ENCODE measurements at places on chromosomes 1 and 21.

DNA sequence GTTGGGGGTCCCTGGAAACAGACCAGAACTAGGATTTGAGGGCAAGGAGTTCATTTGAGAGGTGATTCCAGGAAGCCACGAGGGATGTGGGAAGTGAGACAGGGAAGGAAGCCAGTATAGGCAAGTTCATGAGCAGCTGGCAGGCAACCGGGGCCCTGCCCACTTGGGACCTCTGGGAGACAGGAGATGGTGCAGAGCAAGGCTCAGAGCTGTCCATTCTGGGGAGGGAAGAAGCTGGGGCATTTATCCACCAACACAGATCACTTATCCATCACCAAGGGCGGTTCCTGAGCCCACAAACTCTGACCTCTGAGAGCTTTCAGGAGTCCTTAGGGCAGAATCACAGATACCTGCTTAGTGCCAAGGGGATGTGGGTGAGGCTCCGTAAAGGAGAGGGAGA is 16.8 kb downstream of the EDN2 start:
- DNase-seq: no peak

GRCh38 chr1:27428316-27429028 is 36.0 kb downstream of the GPR3 start:
- no peak for DNase-seq

DNA sequence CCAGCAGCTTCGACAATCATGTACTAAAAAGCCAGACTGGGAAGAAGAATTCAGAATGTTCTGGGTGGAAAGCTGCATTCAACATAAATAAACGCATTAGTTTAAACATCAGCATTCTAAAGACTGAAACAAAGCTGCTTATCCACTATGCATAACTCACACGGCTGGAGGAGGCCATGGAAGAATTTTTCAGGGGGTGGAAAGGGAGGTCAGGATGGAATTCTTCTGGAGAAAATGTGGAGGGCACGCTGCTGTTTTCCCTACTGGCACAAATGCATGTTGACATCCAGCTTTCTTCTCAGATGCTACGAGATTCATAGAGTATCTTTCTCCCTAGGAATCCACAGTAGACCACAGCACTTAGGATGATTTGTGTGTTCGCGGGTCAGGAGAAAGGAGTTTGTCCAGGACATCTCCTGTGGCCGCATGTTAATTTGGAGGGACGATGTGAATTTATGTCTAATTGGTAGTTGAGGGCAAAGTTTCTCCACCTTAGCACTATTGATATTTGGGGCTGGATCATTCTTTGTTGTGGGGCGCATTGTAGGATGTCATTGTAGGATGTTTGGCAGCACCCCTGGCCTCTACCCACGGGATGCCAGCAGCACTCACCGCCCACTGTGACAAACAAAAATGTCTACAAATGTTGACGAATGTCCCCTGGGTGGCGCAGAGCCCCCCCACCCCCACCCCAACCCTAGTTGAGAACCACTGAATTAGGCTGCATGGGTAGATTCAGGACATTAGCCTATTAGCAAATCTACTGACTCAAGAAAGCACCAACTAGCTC is 86.5 kb upstream of the KAZN start:
- no peak for DNase-seq

- no peak for DNase-seq
Measured at GRCh38 chr1:119275145-119276134, 93.1 kb upstream of the HAO2 start.

GRCh38 chr21:42256316-42256715 is 37.4 kb downstream of the ABCG1 start:
- DNase-seq: no peak

DNA sequence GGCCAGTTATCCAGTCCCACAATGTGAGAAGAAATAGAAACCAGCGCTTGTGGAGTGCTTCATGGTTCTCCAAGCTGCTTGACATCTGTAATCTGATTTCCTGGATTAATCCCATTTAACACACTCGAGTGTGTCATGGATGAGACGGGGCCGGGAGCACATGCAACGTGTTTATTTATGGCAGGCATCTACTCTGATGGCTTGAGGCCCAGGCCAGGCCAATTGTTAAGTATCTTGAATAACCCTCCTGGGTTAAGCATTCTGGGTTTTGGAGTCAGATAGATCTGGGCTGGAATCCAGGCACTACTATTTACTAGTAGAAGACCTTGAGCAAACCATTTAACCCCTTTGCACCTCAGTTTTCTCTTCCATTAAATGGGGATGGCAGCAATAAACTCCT is 37.5 kb upstream of the LAPTM5 start:
- DNase-seq: no peak

GRCh38 chr1:198829944-198830343 is 191.1 kb downstream of the PTPRC start:
- no peak for DNase-seq

DNA sequence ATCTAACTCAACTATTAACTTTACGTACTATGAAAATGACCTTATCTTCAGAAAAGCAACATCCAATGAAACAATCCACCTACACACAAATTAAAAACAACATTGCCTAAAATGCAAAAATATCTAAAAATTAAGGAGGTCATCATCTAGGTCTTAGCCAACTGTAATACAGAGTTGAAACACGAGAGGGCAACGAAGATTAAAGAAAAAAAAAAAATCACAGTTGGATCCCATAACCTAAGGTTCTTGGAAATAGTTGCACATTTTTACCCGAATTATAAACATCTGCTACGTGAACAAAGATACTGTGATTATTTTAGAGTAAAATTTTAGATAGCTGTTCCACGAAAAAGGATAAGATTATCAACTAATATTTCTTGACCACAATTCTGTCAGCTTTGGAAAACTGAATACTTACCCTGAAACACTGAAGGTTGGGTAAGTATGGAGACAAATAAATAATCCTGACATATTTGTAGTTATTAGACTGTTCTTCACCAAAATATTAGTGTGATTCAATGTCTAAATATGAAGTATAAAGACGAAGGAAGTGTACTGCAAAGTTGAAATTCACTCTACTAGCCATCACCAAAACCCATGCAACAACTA is 88.0 kb upstream of the AK4 start:
- no peak for DNase-seq

- DNase-seq: no peak
Measured at GRCh38 chr1:43315963-43316737, 15.4 kb downstream of the TIE1 start.

DNA sequence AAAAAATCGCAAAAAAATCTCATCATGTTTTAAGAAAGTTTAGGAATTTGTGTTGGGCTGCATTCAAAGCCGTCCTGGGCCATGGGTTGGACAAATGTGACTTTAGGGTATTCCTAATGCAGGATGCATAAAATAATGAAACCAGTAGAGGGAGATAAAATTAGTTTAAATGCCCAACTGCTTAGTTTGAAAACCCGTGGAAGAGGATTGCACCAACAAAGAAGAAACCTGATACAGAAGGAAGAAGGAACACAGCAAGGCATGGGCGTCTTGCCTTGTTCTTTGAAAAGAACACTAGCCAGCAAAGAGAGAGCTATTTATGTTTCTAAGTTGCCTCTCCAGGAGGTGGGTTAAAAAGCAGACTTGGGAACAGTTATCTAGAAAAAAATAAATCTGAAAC is 37.9 kb downstream of the WDR3 start:
- DNase-seq: no peak

- no peak for DNase-seq
Measured at GRCh38 chr1:6982860-6983259, 197.6 kb downstream of the CAMTA1 start.

- no peak for DNase-seq
Measured at GRCh38 chr21:33149181-33149580, 79.2 kb downstream of the OLIG1 start.

- DNase-seq: no peak
Measured at GRCh38 chr21:45479691-45480675, 62.3 kb downstream of the SLC19A1 start.

DNA sequence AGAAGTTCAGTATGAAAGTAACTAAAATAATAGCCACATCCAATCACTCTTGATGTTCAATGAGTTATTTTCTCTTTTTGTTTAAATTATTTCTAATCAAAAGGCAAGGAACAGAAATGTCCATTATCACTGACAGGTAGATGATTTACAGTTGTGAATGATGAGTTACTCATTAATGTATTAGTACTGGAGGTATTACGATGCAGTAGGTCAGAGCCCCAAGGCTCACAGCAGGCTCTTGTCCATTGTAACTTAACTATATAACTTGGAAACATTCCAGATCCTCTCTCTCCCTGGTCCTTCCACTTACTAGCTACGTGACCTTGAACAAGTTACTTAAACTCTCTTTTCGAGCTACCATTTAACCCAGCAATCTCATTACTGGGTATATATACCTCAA is 39.5 kb downstream of the CRB1 start:
- DNase-seq: no peak

DNA sequence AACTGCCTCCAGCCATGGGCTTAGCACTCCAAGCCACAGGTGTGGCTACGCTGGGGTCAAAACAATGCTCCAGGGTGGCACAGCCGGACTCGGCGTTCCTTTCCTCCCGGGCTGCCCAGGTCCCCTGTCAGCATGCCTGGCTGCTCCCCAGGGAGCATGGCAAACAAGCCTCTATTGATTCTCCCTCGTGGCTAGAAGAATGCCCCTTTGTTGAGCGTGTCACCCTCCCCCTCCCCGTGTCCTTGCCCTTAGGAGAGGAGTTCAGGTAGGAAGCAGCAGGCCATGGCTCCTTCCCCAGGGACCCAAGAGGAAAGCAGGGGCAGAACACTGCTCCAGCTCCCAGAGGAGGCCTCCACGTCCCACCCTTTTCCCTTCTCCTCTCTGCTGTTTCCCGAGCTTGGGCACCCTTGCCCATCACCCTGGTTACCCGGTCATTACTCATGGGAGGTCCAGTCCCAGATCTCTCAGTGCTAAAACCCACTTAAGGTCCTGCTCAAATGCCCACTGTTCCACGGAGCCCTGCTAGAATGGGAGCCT is 57.4 kb upstream of the CITED4 start:
- DNase-seq: no peak

- DNase-seq: no peak
Measured at GRCh38 chr1:71296551-71297134, 215.8 kb upstream of the ZRANB2 start.

GRCh38 chr1:99544328-99544727 is 101.6 kb upstream of the PALMD start:
- DNase-seq: no peak

- DNase-seq: no peak
Measured at GRCh38 chr1:183000167-183000962, 22.9 kb upstream of the LAMC1 start.

DNA sequence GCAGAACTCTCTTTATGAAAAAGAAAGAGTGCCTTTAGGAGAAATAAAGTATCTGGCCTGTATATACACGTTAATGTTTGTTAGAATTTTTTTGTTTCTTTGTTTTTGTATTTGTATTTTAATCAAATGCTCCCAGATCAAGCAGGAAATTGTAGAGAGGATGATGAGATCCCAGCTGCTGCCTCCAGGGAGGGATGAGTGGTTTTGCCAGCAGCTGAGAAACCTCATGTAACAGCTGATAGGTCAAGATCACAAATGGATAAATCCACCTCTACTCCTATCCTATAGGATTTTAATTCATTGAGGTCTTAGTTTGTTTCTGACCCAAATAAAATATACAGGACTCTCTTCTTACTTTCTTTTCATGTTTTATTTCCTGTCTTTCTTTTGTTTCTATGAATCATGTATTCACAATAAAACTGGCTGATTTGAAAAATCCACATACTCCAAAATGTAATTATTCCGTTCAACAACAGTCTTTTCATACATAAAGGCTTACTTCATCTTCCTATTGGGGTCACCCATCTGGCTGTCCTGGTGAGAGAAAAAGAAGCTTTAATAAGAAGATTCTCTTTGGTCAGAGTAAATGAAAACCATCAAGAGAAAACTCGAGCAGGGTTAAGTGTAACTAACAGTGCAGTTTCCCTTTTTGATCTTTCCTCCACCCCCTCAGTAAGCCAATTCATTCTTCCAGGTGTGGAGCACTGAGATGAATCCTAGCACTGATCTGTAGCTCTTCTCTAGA is 129.3 kb upstream of the PLPPR5 start:
- no peak for DNase-seq
